ENCODE measurements at places on chromosomes 4 and X.

DNA sequence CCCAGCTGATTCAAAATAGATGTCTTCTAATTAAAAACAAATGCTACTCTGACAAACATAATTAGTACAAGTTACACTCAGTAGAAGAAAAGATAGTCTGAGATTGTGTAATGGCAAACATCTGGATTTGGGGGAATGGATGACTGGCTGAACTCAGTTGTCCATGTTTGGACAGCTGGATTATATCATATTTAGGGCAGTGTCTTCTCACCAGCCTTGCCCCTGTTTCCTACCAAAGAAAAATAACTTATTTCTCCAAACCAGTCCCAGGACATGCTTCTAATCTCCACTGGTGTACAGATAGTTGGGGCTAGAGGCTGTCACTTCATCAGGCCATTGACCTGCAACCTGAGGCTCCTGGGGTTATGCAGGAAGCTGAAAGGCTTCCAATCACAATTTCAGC lies 237.3 kb downstream of the USP46 start:
- H3K4me3 ChIP-seq = no peak overlapping the region
- DNase-seq = no peak
- no peaks in the 10 kb centered on the region for H3K4me1 ChIP-seq
- H3K36me3 ChIP-seq = no peaks in the 10 kb centered on the region

DNA sequence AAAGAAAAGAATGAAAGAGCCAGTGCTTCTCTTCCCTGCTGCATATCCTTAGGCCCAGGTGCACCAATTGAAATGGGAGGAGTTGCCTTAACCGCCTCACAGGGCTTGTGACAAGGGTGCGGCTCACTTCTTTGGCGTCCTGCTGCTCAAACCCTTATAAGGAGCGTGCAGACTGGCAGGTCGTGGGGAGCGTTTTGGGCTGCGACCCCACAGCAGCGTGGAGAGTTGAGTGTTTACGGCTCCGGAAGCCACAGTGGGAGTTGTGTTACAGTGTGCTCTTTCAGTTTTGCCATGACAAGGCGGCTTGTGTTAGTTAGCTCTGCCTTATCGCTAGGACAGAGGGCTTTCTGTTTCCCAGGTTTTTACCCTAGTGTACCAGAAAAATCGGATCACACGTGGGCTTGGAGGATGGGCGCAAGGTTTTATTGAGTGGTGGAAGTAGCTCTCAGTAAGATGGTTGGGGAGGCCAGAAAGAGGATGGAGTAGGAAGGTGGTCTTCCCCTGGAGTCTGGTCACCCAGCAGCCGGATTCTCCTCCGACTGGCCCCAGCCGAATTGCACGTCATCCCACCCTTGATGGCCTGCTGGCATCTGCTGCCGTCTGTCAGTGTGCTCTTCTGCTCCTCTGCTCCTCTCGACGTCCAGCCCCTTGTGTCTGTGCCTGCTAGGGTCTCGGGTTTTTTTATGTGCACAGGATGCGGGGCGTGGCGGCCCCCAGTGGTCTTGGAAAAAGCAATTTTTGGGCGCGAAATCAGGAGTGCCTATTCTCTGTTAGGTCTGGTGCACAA lies 718.9 kb downstream of the ARAP2 start:
- no peaks in the 10 kb centered on the region for H3K4me1 ChIP-seq
- no peak overlapping the region for H3K4me3 ChIP-seq

GRCh38 chr4:86944964-86945781 lies 10.4 kb downstream of the AFF1 start:
- no peak for DNase-seq
- H3K36me3 ChIP-seq = no peaks in the 10 kb centered on the region
- H3K27me3 ChIP-seq = no peaks in the 10 kb centered on the region
- no peak overlapping the region for H3K4me3 ChIP-seq
- H3K27ac ChIP-seq = no peak overlapping the region

- DNase-seq = no peak
- no peak overlapping the region for H3K27ac ChIP-seq
- H3K27me3 ChIP-seq = no peaks in the 10 kb centered on the region
- H3K4me1 ChIP-seq = peaks cover 18% of the 10 kb centered on the region
- no peaks in the 10 kb centered on the region for H3K36me3 ChIP-seq
These were observed 6.8 kb downstream of the PDS5A start for GRCh38 chr4:39970671-39971640.

- H3K4me3 ChIP-seq = no peak overlapping the region
- H3K27ac ChIP-seq = no peak overlapping the region
These were observed 58.6 kb upstream of the ETNPPL start for GRCh38 chr4:108821351-108821930.
